Kidney glomerular epithelial cell (primary cell): ENCODE measurements at places on chromosomes 1 and 21.

DNA sequence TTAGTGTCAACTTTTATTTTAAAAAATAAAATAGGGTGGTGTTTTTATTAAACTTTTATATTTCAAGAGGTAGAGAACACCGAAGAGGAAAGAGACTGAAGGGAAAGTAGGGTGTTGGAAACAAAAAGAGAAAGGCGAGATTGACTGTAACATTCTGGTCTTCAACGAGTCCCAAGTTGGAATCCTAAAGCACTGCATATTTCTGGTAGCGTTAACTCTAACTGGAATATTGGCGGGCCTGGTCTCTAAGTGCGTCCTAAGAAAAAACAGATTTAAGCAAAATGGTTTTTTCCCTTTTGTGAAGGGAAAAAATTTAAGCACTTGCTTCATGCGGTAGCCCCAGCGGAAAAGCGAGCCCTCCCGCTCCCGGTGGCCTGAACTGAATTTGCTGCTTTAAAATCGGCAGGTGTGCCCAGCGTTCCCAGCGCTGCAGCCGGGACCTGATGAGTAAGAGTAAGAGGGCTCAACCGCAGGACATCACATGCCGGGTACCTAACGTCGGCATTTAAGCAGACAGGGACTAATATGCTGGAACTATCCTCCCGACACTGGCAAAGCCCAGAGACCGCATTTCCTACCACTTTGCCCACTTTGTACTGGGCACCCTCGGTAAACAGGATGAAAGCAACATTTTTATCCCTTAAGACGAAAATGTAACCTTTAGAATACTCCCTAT lies 30.5 kb upstream of the NFIA start:
- no peak for DNase-seq

DNA sequence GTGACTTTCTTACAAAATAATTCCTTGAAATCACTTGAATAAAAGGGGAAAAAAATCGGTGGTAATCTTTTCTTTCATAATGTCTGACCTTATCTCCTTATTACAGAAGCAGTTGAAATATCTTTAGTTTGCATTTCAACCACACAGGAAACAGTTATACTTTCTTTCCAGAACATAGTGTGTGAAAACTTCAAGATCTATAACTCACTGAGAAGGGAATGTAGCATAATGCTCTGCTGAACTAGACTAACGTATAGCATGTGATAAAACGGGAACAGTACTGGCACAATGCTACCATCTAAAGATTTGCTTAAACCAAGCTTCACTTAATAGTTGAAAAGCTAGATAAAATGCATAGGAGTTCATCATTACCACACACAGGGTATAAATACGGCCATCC lies 45.0 kb downstream of the VAV3 start:
- no peak for DNase-seq

- no peak for DNase-seq
Measured at GRCh38 chr1:226827458-226827857, 43.0 kb upstream of the PSEN2 start.

DNA sequence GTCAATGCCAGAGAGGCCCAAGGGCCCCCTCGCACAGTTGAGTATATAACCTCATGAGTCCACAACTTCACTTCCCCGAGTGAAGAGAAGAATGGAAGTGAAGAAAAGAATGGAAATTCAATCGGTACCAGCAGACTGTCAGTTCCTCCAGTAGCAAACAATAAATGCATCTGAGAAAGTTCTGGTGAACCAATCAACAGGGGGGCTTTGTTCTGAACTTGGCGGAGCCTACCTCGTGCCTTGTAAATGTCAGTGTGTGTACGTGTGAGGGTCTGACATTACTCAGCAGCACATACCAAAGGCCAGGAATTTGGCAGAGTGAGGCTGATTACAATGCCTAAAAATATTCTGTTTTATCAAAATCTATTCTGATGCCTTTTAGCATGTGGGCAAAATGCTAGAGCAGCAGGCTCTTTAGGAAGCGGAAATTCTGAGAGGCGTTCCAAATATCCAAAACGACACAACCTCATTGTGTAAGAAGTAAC lies 238.5 kb downstream of the LTN1 start:
- DNase-seq: no peak

DNA sequence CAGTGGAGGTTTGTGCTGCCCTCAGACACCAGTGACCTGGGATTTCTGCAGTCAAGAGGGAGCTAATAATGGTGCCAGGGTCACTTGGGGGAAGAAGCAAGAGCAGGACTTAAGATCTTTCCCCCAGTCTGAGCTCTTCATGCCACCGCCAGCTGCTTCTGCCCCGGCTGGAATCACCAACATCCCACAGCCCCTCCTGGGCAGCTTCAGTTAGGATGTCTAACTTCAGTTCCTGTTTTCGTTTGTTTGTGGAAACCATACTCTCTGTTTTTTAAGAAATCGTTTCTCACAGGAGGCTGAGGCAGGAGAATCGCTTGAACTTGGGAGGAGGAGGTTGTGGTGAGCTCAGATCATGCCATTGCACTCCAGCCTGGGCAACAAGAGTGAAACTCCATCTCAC lies 25.6 kb upstream of the PRDM2 start:
- no peak for DNase-seq

- DNase-seq: peak; percentile 20
Measured at GRCh38 chr1:232555494-232556210, 74.3 kb downstream of the SIPA1L2 start.

DNA sequence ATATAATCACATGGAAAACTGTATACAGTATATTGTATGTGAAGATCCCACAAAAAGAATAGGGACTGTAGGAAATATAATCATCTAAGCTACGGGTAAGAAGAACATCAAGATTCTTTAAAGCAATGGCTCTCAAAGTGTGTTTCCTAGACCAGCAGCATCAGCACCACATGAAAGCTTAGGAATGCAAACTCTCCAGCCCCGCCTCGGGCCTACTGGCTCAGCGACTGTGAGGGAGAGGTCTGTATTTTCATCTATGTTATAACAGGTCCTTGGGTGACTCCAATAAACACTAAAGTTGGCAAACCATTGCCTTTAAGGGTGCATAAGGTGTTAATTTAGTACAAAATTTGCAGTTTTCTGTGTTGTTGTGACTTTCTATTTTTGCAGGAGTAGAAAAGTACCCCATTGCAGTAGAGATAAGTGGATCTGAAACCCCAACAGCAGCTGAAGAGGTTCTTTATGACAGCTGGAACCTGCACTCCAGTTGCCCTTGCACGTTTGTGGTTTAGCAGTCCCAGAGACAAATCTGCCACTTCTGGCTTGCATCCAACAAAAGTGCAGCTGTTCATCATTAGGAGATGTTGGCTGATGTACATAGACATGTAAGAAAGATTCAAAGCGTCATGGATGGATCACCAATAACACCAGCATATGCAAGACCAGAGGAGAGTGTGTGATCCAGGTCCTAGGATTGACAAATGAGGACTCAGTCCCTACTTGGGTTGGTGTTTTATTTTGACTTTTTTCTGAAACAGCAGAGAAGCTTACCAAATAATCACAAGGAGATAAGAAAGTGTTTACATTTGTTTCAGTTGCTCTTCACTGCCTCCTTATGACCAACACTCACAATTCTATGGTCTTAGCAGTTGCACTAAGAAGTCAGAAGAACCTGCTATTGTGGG lies 15.9 kb upstream of the IFNAR1 start:
- DNase-seq: no peak

DNA sequence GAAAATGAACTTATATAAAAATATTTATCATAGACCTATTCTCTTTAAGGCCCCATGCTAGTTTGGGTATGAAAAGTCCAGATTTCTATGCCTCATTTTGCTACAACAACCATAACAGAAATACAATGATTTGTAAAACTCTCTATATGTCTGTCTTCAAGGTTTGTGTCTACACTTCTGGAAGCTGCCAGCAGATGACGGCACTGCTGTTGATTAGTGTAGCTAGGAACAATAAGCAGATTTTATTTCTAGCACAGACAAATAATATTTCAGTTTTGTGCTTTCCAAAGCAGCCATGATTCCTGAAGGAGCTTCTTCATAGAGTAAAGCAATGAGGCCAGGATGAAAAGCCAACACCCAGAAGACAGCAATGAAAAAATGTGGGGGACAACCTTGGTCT lies 779.6 kb upstream of the ADGRL2 start:
- no peak for DNase-seq

DNA sequence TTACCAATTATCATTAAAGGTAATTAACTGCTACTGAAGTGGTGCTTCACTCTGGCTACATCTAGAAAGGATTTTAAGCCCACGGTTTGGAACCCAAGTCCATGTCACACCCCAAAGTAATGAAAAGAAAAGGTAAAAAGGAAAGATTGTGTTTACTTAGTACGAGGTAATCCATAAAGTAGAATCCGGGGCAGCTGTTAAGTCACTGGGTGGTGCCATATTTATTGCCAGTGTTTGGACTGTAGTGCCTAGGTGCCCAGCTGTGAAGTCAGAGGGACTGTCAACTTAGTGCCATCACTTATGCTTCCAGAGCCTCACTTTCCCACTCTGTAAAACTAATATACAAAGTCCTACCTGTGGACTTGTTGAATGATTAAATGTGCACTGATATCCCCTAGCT lies 52.2 kb upstream of the GRHL3 start:
- no peak for DNase-seq

DNA sequence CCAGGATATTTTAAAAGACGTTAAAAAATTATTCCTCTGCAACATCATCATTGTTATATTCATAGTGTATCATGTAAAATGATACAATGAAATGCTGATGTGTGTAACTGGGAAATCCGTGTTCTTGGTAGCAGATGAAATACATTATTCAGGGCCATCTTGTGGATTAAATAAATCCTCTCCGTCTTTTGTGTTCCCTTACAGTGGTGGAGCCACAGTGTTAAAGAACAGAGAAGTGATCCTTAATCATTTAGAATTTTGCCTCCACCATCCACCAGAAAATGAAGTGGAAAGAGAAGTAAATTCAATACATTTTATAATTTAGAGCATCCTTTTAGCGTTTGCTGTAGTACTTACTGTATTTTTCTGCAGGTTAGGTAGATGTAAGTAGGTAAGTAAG lies 1.3 kb downstream of the DYRK3 start:
- no peak for DNase-seq

- DNase-seq: no peak
Measured at GRCh38 chr21:36377391-36377842, 7.8 kb upstream of the CHAF1B start.

DNA sequence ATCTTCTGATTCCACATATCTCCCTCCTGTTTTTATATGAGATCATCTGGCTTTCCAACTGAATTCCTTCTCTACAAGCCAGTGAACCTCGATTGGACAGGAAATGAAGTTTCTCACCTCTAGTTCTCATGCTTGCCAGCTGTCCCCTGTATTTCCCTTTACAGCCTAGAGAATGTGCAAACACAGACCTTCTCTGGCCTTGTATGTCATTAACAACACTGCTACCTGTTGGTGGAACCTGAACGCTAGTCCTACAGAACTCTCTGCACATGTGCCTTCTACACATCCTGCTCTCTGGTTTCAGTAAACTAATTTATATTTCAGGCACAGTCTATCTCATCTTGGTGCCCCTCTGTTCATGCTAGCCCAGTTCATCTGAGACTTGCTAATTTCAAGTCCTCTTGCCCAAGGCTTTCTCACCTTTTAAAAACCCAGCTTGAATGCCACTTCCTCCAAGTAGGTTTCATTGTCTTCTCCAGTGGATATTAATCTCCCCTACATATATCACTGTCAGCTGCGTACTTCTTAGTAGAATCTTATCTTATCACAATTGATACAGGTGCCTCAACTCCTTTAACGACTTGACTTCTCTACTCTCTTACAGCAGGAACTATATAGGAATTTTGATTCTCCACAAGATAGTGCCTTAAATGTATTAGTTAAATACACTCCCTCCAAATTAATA lies 549.9 kb downstream of the PLPP3 start:
- no peak for DNase-seq

DNA sequence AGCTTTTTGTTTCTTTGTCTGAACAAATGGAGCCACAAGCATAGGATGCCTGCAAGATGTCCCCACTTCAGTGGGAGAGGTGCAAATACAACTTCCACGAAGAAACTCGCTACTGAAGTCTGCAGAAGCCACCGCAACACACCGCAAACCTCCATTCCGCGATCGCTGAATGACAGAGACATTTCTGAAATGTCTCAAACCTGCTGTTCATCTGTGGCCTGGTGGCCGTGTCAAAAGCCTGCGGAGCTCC lies 1.0 kb downstream of the TP53BP2 start:
- DNase-seq: peak; percentile 52

GRCh38 chr21:45741691-45742090 lies 98.2 kb downstream of the PCBP3 start:
- no peak for DNase-seq

DNA sequence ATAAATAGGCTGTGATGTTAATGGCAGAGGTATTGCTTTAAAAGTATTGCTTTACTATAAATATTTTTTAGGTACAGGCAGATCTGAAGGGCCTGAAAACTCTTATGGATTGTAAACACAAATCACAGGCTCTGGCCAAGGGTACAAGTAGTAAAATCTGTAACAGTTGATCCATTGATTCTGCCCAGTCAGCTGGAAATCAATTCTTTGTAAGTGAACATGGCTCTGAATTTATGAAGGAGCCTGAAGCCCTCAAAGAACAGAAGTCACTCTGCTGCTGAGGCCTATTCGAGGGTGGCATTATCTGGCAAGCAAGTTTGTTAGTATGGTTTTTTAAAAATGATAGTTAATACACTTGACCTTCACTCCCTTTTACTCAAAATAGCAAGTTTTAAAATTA lies 834.0 kb upstream of the TMPRSS15 start:
- DNase-seq: no peak

DNA sequence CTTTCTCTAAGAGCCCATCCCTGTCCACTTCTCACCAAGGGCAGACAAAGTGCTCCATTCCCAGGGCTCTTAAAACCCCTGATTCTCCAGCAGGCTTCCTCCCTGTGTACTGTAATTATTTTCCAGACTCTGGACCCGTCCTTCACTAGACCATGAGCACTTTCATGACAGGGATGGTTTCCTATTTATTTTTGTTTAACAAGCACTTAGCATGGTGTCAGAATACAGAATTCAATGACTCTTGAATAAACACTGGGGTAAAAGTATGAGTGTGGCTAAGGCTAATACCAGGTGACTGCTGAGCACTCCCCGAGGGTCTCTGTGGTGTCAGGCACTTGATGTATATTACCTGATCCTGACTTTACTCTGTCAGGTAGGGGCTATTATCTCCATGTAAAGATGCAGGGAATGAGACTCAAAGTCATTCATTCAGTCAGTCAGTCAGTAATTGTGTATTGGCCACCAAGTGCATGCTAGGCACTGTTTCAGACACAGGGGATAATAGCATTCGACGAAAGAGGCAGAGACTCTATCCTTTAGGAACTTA lies 47.2 kb downstream of the C1orf21 start:
- DNase-seq: no peak

- peak; percentile 31 for DNase-seq
Measured at GRCh38 chr21:31347435-31348032, 3.5 kb upstream of the TIAM1 start.

DNA sequence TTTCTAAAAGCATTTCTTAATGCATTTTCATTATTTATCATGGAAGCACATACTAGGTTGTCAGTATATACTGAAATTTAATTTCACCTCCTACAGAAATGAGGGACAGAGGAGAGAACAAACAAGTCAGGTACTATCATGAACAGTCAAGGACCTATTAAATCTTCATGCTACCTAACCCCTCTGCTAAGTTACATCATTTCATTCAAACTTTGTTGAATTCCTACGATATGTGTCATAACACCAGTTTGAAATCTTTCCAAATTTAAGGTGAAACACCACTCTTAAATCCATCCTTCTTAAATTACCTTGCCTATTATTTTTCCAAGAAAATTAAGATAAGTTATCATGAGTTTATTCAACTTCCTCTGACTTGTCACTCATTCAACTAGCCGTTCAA lies 78.9 kb downstream of the DENND1B start:
- DNase-seq: no peak
